ENCODE measurements at places on chromosomes 5 and 9.
A peak's percentile ranks its signal among the peaks of the same experiment; 100 is the strongest.

DNA sequence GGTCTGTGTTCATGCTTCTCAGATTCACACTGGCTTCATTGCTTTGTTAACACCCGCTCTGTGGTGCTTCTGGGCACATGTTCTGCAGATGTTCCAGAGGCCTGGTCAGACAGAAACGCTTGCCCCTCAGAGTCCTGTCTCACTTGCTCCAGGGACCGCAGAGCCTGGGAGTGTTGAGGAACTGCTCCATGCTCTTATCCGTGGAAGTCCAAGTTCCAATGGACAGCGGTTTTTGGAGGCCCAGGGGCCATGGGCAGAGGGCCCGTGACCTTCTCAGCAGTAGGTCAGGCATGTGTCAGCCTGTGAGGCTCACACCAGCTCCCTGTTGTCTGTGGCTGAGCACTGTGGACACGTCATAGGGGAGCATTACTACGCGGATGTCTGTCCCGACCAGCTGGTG lies 364.7 kb upstream of the IRX1 start:
- no peak for DNase-seq

GRCh38 chr5:143025971-143026370 lies 255.8 kb downstream of the ARHGAP26 start:
- no peak for DNase-seq

DNA sequence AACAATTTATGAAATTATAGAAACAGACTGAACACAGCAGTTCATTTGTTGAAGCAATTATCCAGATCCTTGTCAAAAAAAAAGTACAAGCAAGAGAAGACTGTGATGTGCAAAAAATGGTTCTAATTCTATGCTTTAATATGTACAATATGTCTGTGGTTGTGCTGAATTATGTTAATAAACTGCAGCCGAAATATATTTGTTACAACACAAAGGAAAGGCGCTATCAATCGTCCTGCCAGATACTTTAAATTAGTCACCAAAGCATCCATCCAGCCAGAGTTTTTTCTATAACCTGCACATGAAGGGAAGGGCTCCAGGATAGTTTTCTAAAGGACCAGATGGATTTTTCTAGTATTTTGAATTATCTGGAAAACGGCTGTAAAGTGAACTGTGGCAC lies 259.5 kb downstream of the BNC2 start:
- DNase-seq = no peak

DNA sequence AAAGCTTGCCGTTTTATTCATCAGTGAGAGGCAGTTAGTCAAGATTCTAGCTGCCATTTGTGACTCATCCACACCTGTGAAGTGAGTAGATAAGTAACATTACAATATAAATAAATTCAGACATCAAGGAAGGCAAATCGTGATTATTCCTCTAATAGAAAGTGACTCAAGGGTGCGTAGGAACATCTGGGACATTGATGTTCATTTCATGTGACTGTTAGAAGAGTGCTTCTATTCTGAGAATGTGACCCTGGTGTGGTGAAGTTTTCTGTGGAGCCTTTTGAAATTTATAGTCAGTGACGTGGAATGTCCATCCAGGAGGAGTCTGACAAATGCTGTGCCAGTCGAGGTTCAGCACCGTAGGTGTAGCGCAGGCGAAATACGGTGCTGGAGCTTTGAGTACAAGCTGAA lies 48.4 kb upstream of the FAM240B start:
- DNase-seq = no peak

GRCh38 chr9:106896695-106897094 lies 33.7 kb downstream of the ZNF462 start:
- no peak for DNase-seq

- peak; percentile 76 for DNase-seq
These were observed at the start of gene NDUFS6 for GRCh38 chr5:1801222-1801966. TSS of gene NDUFS6 (plus strand) at chr5:1801407. CDS start at chr5:1801418, 11 bp downstream.

- no peak for DNase-seq
These were observed 89.7 kb upstream of the PRLR start for GRCh38 chr5:35320029-35320428.

DNA sequence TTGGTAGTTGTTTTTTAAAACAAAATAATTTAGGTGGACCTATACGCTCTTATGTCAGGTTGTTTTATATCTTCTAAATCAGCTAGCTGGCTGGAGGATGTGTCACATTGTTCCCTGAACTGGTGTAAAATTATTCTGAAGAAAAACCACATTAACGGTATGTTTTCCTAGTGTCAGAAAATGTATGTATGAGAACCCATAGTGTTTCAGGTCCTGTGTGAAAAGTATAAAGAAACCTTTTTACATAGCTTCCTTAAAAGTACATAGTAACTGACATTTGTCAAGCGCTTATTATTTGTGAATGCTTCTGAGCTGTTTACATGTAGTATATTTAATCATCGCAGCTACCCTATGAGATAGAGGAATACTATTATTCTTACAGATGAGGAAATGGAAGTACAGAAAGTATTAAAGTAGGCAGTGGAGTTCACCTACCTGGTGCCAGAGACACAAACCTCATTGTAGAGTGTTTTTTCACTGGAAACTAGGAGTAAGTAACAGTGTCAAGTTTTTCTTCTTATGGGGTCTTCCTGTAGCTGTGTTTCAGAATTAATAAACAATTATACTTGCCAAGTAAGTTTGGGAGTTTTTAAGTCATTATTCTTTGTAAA lies 10.4 kb upstream of the FAM120AOS start:
- no peak for DNase-seq

DNA sequence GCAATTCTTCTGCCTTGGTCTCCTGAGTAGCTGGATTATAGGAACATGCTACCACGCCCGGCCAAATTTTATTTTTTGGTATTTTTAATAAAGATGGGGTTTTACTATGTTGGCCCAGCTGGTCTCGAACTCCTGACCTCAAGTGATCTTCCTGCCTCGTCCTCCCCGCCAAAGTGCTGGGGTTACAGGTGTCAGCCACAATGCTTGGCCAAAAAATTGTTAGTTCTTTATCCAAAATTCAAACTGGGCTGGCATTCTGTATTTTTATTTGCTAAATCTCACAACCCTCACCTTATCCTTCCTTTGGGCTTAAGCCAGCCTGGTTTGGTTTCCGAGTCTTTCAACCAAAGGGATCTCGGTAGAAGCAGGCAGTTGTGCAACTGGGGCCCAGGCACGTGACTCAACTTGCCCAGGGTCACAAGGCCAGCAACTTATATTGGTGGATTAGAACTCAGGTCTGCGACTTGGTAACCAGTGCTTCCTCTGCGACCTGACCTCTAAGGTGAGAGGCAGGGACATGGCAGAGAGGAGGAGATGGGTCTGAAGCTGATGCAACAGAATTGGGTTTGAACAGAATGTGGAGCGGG lies 26.5 kb upstream of the BOD1 start:
- DNase-seq = no peak

- DNase-seq = no peak
These were observed 43.0 kb downstream of the PARP8 start for GRCh38 chr5:50709471-50709870.

DNA sequence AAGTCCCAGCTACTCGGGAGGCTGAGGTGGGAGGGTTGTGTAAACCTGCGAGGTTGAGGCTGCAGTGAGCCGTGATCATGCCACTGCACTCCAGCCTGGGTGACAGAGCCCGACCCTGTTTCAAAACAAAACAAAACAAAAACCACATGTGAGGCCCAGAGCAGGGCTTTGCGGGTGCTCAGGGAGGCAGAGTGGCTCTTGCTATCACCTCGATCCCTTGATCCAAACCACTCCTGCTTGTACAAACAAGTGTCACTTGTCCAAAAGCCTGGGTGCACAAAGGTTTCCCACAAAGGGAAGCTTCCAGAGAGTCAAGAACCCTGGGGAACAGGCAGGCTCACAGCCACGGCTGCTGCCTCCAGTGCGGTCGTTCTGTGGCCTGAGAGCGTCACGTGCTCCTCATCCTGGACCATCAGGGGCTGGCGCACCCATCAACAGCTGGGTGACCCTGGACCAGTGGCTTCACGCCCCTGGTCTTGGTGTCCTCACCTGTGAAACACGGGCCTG lies 162.7 kb downstream of the C9orf50 start:
- peak; percentile 21 for DNase-seq

DNA sequence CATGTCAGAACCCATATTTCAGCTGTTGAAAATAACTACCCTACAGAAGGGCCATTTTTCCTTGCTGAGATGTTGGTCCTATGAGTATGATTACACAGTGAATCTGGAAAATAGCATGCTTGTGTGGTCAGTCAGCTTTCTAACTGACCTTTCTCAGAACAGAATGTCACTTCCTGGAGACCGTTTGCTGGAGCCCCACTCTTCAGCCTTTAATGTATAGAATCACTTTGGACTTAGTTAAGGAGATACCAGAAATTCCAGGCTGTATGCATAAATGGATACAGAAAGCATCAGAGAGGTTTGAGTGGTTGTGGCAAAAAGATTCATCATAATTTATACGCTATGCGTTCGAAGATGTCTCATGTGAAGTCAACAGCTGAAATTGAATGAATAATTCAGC lies 488.1 kb downstream of the EBF1 start:
- DNase-seq = no peak

- no peak for DNase-seq
These were observed 135.0 kb downstream of the STK32A start for GRCh38 chr5:147369742-147370374.

GRCh38 chr5:150502106-150502505 lies 5.8 kb upstream of the NDST1 start:
- DNase-seq = no peak

DNA sequence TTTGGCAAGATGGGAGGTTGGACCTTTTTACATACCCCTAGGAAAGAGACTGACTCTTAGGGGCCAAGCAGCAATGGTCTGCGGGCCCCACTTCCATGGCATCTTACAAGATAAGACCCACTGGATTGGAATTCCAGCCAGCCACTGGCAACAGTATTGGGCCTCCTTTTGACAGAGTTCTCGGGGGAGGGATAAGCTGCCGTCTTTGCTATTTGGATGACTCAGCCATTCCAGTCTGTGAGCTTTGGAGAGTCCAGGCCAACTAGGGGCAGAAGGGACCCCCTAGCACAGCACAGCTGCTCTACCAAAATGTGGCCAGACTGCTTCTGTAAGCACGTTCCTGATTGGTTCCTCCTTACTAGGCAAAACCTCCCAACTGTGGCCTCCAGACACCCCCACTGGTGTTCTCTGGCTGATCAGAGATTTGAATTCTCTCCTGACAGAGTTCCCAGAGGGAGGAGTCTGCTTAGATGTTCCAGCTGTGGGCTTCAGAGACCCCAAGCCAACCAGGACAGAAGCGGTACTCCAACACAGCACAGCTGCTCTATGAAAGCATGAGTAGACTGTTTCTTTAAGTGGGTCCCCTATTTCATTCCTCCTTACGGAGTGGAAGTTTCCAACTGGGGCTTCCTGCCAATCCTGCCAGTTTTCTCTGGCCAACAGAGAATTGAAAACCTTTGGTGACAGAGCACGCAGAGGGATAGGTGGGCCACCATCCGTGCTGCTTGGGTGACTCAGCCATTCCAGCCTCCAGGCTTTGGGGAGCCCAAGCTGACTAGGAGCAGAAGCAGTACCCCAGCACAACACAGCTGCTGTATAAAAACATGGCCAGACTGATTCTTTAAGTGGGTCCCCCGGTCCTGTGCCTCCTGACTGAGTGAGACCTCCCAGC lies 672.1 kb upstream of the RIOK2 start:
- no peak for DNase-seq

- DNase-seq = no peak
These were observed 37.7 kb upstream of the RNF38 start for GRCh38 chr9:36437790-36438189.

- DNase-seq = no peak
These were observed 966.5 kb upstream of the DMAC1 start for GRCh38 chr9:8766096-8766495.

DNA sequence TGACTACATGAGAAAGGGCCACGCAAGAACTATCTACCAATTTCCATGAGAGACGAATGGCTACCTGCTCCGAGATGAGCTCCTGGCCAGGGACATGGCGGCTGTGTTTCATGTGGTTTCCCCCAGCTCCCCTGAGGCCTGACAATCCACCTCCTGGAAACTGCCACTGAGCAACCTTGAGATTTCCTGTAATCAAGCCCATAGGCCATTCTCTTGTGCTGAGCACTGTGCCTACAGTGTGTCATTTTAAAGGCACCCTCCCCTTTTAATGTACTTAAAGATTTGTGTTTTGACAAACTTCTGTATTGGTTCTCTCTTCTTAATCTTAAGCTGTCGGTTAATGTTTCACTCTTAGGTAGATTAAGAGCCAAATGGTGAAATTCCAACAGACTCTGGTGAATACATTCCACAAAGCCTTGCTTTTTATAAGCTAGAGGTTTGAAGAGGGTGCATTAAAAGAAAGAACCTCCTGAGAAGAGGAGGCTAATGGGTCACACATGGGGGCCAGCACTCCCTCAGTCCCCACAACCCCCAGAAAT lies 72.3 kb downstream of the SECISBP2 start:
- DNase-seq = no peak

DNA sequence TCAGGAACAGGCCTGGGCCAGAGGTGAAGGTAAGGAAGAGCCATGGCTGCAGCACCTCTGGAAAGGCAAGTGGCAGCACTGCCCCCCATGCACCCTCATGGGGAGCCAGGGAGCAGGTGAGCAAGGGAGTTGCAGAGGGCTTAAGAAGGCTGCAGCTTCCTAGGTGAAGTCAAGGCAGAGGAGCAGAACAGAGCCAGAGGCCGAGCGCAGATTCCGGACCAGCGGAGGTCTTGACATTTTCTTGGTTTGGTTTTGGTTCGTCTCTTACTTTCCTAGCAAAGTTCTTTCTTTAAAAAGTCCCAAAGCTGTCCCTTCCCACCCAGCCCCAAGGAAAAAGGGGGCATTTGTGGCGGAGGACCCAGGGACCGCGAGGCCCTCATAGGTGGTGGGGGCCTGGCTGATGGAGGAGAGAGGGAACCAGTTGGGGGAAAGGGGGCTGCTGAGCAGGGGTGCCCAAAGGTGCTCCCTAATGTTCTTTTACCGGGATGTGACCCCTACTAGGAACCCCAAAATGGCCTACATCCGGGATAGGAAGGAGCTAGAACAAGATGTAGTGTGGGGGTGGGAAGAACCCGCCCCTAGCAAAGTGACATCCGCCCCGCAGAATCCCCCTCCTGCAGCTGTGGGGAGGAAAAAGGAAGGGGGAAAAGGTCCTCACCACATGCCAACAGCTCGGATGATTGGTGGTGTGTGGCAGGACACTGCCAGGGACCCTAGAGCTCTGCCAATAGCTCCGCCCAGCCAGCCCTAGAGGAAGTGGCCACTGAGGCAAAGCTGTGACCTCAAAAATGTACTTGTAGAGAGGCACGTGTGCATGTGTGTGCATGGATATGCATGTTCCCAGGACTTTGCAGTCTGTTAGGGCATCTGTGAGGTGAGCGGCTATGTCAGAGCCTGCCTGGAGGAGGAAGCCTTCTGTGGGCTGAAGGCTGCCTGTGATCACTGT lies 914 bp upstream of the CD72 start:
- no peak for DNase-seq

DNA sequence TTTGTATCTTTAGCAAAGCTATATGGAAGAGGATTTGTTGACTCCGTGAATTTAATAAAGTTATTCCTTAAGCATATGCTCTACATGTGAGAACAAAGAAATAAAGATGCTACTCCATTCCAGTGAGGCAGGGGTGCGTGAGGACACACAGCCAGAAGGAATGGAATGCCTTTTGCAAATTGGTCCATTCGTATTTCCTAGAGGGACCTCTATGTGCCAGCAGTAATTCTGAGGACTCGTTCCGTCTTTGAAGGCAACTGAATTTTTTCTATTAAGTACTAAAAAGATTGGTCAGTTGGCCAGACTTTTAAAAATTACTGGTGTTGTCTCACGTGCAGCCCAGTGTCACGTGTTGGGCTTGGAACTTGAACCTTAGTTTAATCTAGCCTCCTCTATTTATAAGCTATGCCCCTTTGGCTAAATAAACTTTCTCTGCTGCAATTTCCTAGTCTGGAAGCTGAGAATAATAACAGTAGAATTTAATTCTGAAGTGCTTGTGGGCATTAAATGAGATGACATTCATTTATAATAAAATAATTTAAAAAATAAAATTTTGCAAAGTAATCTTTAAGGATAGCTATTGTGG lies 13.9 kb downstream of the RAI14 start:
- no peak for DNase-seq

Data from activated T-helper 1 cell treated with anti-CD3 and anti-CD28 coated beads, Interleukin-2, amount 50 U/mL, for 16 hours (primary cell).